ENCODE measurements at places on chromosomes 5 and 9.

GRCh38 chr9:98164912-98165311 lies 27.5 kb downstream of the CORO2A start:
- no peak for DNase-seq

DNA sequence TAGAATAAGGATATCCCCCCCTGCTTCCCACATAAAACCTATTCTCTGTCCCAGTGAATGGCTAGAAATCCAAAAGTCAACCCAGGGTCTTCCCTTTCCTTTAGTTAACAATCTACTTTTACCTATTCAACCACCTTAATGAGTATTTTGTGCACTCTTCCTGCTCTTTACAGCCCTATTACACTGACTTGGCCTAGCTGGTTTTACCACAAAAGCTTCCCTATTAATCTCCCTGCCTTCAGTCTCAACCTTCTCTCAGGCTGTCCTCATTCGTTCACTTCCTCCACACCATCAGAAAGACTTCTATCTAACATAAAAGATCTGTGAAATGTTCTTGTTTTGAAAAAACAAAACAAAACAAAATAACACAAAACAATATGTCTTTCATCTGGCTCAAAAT lies 16.2 kb downstream of the CTNNAL1 start:
- DNase-seq: no peak

GRCh38 chr9:101225271-101225670 lies 159.5 kb downstream of the BAAT start:
- DNase-seq: no peak

GRCh38 chr9:19114680-19115270 lies 12.1 kb upstream of the HAUS6 start:
- no peak for DNase-seq

- DNase-seq: no peak
Observed at GRCh38 chr9:91677331-91677730, 253.7 kb upstream of the NFIL3 start.

- no peak for DNase-seq
Observed at GRCh38 chr9:129109537-129109903, 1.1 kb downstream of the CRAT start.

GRCh38 chr5:61817472-61818326 lies 485.6 kb downstream of the ZSWIM6 start:
- no peak for DNase-seq

DNA sequence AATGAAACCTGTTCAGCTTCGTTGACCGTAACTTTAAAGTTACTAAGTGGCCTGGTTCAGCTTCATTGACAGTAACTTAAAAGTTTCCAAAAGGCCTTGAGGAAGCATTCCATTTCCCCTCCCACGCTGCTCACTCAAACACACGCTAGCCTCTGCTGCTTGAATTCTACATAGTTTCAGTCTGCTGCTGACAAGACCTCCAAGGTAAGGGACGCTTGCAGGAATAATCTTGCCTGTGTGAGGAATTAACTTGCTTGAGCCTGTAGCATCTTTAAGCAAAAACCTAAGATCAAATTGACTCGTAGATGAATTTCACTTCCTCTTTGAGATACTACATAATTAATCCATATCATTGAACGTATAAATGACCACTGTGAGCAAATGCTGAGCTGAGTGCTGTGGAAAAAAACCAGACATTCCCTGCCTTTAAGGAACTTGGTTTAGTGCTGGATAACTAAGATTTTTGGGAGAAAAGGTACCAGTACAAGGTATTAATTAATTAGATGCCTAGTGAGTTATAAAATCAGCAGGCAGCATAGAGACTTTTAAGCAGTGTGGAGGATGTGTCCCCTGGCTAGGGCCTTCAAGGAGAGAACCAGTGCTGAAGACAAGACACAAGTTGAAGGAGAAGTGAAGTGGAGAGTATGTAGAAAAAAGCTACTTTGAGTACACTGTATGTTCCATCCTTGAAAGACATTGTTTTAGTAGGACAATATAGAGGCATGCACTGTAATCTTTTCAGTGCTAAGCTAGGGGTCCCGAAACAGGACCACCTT lies 39.2 kb downstream of the GRAMD2B start:
- DNase-seq: no peak

DNA sequence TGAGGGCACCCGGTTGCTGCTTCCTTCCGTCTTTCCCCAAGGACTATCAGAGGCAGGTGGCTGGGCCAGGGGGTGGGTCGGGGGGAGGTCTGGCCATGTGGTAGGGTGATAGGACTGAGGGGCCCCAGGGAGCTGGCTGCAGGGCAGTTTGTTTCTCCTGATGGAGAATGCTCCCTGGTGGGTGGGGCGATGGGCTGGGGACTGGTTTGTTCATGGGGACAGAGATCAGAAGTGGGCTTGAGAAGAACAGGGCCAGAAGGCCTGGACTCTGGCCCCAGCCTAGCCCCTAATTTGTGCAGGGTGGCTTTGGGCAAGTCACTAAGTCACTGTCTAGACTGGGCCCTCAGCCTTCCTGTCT lies 117.4 kb downstream of the RGS3 start:
- DNase-seq: no peak

DNA sequence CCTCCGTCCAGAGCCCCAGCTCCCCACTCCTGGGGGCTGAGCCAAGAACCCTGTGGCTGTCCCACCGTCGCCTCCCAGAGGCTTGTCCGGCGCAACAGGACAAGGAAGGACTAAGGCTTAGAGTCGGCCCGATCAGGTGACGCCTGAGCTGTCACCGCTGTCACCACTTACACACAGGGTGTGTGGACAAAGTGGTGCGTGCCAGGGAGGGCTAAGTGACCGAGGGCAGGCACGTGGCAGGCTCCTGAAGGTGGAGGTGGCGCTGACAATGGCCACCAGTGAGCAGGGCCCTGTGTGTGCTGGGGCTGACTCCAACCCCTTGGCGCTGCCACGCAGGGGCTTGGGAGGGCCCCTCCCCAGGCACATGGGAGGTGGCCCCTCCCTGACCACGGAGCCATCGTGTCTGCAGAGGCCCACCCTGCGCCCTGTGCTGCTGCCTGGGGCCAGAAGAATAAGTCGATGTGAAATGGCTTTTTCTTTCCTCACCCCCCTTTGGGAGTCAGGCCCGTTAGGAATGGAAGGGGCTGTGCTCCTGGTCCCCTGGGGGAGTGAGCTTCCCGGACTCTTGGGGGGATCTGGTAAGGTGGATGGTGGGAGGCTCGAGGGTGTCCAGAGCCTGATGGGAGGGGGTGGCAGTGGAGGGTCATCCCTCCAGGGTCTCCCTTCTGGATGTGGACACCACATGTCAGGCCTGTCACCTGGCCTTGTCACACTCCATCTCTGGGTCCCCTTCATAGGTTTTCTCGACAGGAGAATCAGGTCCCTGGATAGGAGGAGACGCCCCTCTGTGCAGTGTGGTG lies 2.6 kb upstream of the GPSM1 start:
- DNase-seq: no peak

- no peak for DNase-seq
Observed at GRCh38 chr9:22030101-22030598, 21.0 kb upstream of the CDKN2B start.

- no peak for DNase-seq
Observed at GRCh38 chr5:43302481-43302880, 10.7 kb downstream of the HMGCS1 start.

DNA sequence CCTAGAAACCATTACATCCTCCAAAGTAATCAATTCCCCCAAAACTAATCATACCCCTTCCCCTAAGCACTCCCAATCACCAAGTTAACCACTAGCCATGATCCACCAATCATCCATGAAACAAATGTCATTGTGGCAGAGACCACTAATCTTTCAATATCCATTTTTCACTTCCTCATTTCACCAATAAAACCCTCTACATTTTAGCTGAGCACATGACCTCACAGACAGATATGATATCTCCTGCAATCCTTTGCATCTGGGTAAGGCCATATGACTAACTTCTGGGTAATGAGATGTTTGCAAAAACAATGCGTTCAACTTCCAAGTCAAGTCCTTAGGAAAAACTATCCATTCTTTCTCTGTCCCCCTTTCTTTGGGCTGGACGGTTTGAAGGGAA lies 20.7 kb downstream of the OR2S2 start:
- no peak for DNase-seq

DNA sequence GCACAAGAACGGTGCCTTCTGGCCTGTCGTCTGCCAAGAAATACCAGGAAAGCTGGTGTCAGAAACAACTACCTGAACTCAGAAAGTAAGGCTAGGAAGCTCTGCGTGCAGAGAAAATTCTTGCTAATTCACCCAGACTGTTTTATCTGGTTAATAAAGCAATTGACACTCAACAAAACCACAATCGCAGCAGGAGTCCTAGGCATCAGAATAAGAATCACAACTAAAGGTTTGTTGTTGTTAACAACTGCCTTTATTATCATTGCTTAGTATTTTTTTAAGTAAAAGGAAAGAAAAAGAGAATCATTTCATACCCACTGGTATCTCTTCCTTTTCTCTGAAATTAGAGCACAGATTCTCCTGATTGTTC lies 3.9 kb upstream of the ISL1 start:
- DNase-seq: no peak

GRCh38 chr5:110268985-110269384 lies 457.5 kb downstream of the TMEM232 start:
- no peak for DNase-seq

- DNase-seq: no peak
Observed at GRCh38 chr5:77398458-77398857, 93.7 kb downstream of the WDR41 start.

- DNase-seq: no peak
Observed at GRCh38 chr5:129748913-129749880, 1.3 kb downstream of the MINAR2 start.

DNA sequence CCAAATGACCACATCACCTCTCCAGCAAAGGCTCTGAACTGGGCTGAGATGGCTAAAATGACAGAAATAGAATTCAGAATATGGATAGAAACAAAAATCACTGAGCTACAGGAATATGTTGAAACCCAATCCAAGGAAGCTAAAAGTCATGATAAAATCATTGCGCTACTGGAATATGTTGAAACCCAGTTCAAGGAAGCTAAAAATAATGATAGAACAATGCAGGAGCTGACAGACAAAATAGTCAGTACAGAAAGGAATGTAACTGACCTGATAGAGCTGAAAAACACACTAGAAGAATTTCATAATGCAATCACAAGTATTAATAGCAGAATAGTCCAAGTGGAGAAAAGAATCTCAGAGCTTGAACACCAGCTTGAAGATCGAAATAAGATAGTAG lies 394.9 kb upstream of the GRAMD2B start:
- no peak for DNase-seq

DNA sequence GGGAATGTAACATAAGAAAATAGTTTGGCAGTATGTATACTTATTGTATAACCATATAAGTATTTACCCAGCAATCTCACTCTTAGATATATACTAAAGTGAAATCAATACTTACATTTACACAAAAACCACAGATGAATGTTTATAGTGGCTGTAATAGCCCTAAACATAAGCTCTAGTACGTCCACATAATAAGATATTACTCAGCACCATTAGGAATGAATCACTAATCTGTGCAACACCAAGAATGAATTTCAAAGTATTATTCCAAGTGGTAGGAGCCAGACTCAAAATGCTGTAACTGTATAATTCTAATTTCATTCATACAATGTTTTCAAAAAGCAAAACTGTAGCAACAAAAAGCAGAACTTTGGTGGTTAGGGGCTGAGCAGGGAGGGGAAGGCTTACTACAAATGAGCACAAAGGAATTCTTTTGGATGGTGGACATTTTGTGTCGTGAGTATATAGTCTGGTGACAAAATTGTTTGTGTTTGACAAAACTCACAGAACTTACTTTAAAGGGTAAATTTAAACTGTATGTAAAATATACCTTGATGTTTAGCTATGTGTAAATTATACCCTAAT lies 11.9 kb upstream of the C5orf46 start:
- DNase-seq: no peak

GRCh38 chr9:91056917-91057316 lies 255.3 kb downstream of the SYK start:
- no peak for DNase-seq

DNA sequence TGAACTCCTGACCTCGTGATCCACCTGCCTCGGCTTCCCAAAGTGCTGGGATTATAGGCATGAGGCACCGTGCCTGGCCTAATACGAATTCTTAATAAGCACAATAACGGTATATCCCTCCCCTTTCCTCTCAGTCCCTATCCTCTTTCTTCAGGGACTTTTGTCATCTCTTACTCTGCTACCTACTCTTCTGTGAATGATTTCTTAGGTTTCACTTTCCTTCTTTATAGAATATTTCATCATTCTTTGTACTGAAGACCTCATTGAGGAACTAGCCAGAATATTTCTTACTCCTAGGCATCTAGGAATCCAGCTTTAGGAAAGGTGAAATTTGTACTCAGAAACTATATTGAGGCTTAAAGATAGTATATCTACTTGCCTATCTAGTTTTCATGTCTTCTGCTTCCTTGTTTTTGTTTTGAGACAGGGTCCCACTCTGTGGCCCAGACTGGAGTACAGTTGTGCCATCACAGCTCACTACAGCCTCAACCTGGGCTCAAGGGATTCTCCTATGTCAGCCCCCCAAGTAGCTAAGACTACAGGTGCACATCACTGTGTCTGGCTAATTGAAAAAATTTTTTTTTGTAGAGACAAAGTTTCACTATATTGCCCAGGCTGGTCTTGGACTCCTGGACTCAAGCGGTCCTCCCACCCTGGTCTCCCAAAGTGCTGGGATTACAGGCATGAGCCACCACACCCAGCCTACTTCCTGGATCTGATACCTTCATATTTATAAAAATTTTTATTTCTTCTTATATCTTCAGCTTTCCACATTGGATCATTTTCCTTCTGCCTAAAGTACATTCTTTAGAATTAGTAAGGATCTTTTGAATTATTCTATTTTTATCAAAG lies 69.7 kb downstream of the GPBP1 start:
- no peak for DNase-seq

- DNase-seq: no peak
Observed at GRCh38 chr5:53991942-53992341, 318.4 kb downstream of the ARL15 start.

GRCh38 chr9:117809751-117810150 lies 105.5 kb downstream of the TLR4 start:
- no peak for DNase-seq

- DNase-seq: no peak
Observed at GRCh38 chr9:131271506-131271931, 4.8 kb downstream of the FAM78A start.

DNA sequence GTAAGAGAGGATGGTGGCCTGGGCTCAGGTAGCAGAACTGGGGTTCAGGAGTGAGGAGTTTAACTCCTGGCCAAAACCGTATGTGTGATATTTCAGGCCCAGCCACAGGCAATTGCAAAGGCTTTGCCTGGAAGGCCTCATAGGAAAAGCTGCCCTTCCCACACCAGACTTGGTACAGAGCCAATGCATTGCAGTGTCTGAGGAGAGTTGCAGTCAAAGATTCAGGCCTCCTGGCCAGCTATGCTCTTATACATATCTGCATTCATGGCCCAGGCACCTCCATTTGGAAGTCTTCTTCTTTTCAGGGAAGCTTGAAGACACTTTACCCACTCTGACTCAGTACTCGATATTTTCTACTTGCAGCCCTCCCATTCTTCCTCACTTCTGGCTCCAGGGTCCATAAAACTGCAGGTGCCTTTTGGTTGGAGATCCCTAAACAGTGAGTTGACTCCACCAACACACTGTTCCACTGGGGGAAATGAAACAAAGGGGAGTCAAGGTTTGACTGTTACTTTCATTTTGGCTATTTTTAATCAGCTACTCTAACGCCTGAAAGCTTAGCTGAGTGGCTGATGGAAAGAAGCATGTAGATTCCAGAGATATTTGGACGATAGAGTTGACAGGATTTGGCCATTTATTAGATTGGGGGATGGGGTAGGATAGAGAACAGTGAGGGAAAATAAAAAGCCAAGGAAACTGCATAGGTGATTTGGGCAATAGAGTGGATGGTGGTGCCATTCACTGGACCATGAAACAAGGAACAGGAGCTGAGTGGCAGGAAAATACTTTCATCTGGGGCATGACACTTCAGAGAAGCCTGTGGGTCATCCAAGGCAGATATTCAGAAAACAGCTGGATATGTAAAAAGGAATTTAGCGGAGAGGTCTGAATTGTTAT lies 30.6 kb upstream of the IL33 start:
- DNase-seq: no peak

Data from stimulated activated CD8-positive, alpha-beta memory T cell treated with anti-CD3 and anti-CD28 coated beads, Interleukin-7, amount 100 ng/mL, for 24 hours (primary cell).